Endothelial cell of umbilical vein (primary cell): ENCODE measurements at places on chromosomes 2 and 18.

DNA sequence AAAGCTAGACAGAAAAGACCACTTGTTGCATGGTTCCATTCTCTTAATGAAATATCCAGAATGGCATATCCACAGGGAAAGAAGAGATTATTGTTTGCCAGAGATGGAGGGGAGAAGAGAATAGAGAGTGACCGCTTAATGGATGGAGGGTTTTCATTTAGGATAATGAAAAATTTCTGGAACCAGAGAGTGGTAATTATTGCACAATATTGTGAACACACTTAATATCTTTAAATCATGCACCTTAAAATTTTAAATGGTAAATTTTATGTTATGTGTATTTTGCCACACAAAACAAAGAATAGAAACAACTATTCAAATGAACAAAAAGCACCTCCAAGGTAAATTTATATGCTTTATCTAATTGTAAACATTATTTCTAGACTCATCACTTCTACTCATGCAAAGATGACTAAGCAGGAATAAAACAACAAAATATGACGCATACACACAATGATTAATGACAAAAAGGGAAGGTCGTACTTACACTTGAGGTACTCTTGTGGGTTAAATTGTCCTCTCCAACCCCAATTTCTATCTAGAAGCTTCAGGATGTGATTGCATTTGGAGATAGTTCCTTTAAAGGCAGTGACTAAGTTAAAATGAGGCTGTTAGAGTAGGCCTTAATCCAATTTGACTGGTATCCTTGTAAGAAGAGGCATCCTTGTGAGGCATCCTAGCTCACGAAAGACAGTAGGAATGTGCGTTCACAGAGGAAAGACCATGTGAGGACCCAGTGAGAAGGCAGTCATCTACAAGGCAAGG, 18.7 kb upstream of the DHRS9 start:
- H3K36me3 ChIP-seq: no peaks in the 10 kb centered on the region
- peaks cover 5% of the 10 kb centered on the region for H3K4me1 ChIP-seq

DNA sequence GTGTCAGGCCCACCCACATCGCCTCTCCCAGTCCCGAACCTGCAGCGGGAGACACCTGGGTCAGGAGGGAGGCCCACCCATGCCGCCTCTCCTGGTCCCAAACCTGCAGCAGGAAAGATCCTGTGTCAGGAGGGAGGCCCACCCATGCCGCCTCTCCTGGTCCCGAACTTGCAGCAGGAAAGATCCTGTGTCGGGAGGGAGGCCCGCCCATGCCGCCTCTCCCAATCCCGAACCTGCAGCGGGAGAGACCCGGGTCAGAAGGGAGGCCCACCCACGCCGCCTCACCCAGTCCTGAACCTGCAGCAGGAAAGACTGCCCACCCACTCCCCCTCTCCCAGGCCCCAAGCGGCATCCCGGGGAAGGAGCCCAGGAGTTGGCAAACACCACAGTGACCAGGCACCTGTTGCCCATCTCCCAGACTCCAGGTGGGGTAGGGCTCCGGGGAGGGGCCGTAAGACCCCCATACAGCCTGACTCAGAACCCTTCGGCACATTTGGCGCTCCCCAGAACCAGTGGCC, 7.8 kb downstream of the SLC66A2 start:
- no peaks in the 10 kb centered on the region for H3K27me3 ChIP-seq
- peaks cover 21% of the 10 kb centered on the region for H3K36me3 ChIP-seq
- H3K4me3 ChIP-seq: no peak overlapping the region

- no peaks in the 10 kb centered on the region for H3K36me3 ChIP-seq
- no peak for DNase-seq
- peaks cover 2% of the 10 kb centered on the region for H3K27me3 ChIP-seq
- H3K4me1 ChIP-seq: no peaks in the 10 kb centered on the region
- no peak overlapping the region for H3K4me3 ChIP-seq
- no peak overlapping the region for H3K27ac ChIP-seq
Observed at GRCh38 chr2:176856683-176857082, 355.9 kb upstream of the HNRNPA3 start.

GRCh38 chr2:184155791-184156190, 442.5 kb upstream of the ZNF804A start:
- H3K36me3 ChIP-seq: no peaks in the 10 kb centered on the region
- no peaks in the 10 kb centered on the region for H3K27me3 ChIP-seq
- no peak overlapping the region for H3K27ac ChIP-seq
- no peaks in the 10 kb centered on the region for H3K4me1 ChIP-seq
- DNase-seq: no peak
- no peak overlapping the region for H3K4me3 ChIP-seq

- no peaks in the 10 kb centered on the region for H3K4me1 ChIP-seq
- no peak overlapping the region for H3K4me3 ChIP-seq
- no peaks in the 10 kb centered on the region for H3K27me3 ChIP-seq
- DNase-seq: no peak
- no peaks in the 10 kb centered on the region for H3K36me3 ChIP-seq
- H3K27ac ChIP-seq: no peak overlapping the region
Observed at GRCh38 chr2:172790404-172790803, 54.8 kb downstream of the RAPGEF4 start.

DNA sequence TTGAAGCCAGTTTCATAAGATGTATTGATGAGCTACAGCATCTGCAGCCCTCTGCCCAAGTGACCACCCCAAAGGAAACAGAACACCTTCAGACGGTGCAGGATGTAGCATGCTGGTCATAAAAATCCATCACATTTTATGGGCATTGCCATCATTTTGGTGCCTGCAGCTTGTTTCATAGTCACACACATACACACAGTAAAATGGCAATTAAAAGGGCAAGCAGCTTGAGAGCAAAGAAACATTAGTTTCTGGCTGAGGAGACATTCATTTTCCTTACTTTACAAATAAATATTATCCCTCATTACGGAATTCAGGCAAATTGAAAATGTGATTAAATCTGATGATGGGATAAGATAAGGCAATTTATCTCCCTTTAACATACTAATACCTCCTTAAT, 13.4 kb downstream of the MYO5B start:
- H3K4me1 ChIP-seq: no peaks in the 10 kb centered on the region
- no peak overlapping the region for H3K27ac ChIP-seq
- H3K36me3 ChIP-seq: no peaks in the 10 kb centered on the region
- no peak overlapping the region for H3K4me3 ChIP-seq

GRCh38 chr2:230408244-230408842, 7.7 kb upstream of the SP100 start:
- no peaks in the 10 kb centered on the region for H3K36me3 ChIP-seq
- H3K4me1 ChIP-seq: peaks cover 63% of the 10 kb centered on the region
- H3K27me3 ChIP-seq: no peaks in the 10 kb centered on the region
- no peak overlapping the region for H3K4me3 ChIP-seq
- peak overlapping the region; percentile 85 for H3K27ac ChIP-seq
- peak; percentile 93 for DNase-seq

- no peaks in the 10 kb centered on the region for H3K27me3 ChIP-seq
- no peak for DNase-seq
- no peak overlapping the region for H3K27ac ChIP-seq
- H3K36me3 ChIP-seq: no peaks in the 10 kb centered on the region
Observed at GRCh38 chr2:96565111-96565510, 28.6 kb downstream of the ARID5A start.

GRCh38 chr2:146124741-146125140, 1604.8 kb upstream of the ZEB2 start:
- no peaks in the 10 kb centered on the region for H3K27me3 ChIP-seq
- no peak for DNase-seq
- H3K27ac ChIP-seq: no peak overlapping the region
- no peak overlapping the region for H3K4me3 ChIP-seq

- no peak overlapping the region for H3K27ac ChIP-seq
- no peaks in the 10 kb centered on the region for H3K36me3 ChIP-seq
- peaks cover 15% of the 10 kb centered on the region for H3K4me1 ChIP-seq
- no peak for DNase-seq
- H3K27me3 ChIP-seq: no peaks in the 10 kb centered on the region
Observed at GRCh38 chr2:37771600-37772088, 100.2 kb upstream of the CDC42EP3 start.

- no peak overlapping the region for H3K27ac ChIP-seq
- peak; percentile 63 for DNase-seq
- no peaks in the 10 kb centered on the region for H3K36me3 ChIP-seq
- H3K4me1 ChIP-seq: peaks cover 13% of the 10 kb centered on the region
- no peak overlapping the region for H3K4me3 ChIP-seq
Observed at GRCh38 chr2:20015482-20016083, 3.1 kb upstream of the MATN3 start.

- no peak for DNase-seq
- no peak overlapping the region for H3K27ac ChIP-seq
- no peaks in the 10 kb centered on the region for H3K36me3 ChIP-seq
- H3K4me1 ChIP-seq: no peaks in the 10 kb centered on the region
- no peaks in the 10 kb centered on the region for H3K27me3 ChIP-seq
Observed at GRCh38 chr2:36902385-36903120, 63.8 kb downstream of the STRN start.

DNA sequence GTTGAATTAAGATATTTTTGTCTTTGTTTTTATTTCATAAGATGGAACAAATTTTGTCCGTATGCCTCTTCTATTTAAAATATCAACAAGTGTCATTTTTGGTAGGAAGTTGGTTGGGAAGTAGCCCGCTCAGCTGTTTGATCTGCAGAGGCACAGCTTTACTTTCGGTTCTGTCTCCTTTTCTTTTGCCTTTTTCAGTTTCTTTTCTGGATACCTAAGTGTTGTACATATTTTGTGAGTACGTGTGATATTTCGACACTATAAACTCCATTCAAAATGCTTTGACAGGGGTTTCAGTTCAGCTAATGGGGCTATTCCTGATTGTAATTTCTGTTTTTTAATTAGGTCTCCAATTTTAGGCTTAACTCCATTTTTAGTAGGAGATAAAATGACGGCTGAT, 1785.0 kb upstream of the LRRTM1 start:
- H3K27me3 ChIP-seq: no peaks in the 10 kb centered on the region
- no peak for DNase-seq
- H3K4me3 ChIP-seq: no peak overlapping the region
- H3K4me1 ChIP-seq: no peaks in the 10 kb centered on the region
- no peak overlapping the region for H3K27ac ChIP-seq
